ENCODE measurements at places on chromosomes 6 and 20.
A peak's percentile ranks its signal among the peaks of the same experiment; 100 is the strongest.

DNA sequence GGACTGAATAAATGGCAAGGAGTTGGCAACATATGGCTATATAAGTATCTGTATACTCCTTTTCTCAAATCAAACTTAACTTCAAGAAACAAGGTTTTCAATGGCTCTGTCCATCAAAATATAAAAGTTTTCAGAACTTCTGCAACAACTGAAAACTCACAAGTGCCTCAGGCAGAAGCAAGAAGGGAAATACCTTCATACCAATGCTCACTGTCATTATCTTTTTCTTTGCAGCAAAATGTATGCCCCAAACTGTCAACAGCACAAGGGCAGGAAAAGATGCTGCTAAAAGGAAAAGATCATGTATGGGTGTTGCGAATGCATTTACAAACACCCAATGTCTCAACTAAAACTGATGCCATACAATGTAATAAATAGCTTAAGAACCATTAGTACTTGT, 45.9 kb downstream of the PTPRK start:
- DNase-seq = no peak

- DNase-seq = no peak
Observed at GRCh38 chr20:62127799-62128198, 5.5 kb downstream of the LSM14B start.

GRCh38 chr6:114471450-114471849, 128.6 kb upstream of the HS3ST5 start:
- no peak for DNase-seq

GRCh38 chr20:16583474-16583873, 10.2 kb upstream of the KIF16B start:
- no peak for DNase-seq

DNA sequence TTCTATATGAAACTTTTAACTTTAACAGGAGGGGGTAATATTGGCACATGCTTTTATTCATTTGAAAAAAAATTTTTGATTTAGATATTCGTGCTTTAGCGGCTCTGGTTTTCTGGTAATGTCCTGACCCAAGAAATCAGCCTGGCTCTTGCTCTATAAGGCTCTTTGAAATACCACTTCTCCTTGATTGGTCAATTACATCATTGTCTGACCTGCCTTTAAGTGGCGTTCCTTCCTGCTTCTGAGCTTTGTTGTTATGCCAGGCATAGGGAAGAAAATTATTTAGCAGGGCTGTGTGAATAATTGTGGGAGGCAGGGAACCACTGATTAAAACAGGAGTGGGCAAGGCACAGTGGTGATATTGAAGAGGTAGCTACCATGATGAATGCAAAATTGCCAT, 3.9 kb downstream of the RNF144B start:
- no peak for DNase-seq

DNA sequence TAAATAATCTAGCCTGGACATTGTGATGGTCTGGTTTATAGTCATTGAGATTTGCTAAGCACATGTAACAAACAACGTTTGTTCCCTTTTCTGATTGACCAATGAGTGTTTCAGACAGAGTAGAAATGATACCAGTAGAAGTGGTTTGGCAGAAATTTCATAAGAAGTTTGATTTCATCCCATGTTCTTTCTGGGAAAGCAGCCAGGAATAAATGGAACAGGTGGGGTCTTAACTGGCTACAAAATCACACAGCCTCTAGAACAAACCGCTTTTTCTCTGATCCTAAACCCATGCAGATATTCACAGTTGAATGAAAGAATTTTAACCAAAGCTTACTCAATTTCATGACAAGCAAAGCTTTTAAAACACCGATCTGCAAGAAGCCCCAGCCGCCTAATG, 227.5 kb downstream of the UST start:
- DNase-seq = no peak

GRCh38 chr20:57779401-57780003, 69.7 kb upstream of the PMEPA1 start:
- no peak for DNase-seq

DNA sequence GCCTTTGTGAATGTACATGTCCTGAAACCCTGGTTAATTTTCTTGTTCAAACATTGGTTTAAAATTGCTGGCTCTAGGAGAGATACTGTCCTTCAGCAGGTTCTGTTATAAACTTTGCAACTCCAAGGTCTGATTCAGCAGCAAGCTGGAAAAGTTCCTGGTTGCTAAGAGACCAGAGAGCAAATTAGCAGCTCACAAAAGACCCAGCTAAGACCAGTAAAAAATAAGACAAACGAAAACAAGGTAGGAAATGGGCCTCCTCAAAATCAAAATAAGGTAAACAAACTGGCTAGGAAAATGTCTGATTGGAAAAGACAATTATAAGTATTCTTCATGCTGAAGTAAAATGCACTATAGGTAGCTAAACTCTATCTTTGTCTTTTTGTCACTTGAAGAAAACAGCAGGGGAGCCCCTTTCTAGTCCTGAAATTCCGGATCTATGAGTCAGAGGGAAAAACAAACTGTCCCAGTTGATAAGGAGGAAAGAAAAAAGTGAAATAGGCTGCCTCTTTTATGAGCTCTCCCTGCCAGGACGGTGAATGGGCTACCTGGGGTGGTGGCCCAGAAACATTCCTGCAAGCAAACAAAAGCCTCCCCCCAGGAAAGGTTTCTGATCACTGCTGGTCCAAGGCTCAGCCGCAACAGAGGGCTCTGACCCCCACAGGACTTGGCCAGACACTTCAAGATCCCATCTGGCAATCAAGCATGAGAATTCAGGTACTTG, 41.6 kb downstream of the UNC5CL start:
- peak; percentile 42 for DNase-seq

DNA sequence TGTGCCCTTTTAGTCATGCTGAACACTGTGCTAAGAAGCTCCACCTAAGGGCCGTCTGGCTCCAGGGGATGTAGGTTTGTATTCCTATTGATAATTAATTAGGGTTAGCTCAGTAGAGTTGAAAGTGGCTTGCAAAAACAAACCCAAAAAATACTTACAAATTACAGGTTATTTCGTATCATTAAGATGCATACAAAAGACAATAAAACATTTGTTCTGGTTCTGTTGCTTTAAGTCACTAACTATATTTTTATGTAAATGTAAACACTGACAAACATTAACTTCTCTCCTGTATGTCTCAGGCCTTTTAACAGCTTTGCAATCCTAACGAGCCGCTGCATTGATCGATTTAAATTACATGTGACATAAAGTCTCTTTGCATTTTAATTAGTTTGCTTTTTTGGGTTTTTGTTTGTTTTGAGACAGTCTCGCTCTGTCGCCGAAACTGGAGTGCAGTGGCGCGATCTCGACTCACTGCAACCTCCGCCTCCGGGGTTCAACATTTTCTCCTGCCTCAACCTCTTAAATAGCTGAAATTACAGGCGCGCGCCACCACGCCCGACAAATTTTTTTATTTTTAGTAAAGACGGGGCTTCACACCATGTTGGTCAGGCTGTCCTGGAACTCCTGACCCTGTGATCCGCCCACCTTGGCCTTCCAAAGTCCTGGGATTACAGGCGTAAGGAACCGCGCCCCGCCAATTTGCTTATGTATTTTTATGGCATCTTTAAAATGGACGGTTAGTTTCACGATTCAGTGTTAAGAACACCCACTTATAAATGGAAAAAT, 110.9 kb downstream of the HFE start:
- DNase-seq = no peak

DNA sequence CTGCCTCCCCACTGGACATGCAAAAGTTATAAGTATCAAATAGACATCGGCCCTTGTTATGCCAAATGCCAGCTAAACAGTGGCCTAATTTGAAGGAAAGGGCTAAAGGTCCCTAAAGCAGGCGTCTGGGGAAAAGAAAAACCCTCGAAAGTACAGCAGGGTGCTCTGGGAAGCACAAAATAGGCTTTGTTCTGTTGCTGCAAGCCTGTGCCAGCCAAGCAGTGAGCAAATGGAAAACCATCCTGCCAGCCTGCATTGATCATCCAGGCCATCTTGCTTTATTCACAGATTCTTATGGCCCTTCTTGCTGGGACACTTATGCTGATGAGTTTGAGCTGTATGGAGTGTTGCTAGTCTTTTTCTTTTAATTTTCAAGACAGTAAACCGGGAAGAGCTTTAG, 62.2 kb upstream of the PLEKHG1 start:
- no peak for DNase-seq

DNA sequence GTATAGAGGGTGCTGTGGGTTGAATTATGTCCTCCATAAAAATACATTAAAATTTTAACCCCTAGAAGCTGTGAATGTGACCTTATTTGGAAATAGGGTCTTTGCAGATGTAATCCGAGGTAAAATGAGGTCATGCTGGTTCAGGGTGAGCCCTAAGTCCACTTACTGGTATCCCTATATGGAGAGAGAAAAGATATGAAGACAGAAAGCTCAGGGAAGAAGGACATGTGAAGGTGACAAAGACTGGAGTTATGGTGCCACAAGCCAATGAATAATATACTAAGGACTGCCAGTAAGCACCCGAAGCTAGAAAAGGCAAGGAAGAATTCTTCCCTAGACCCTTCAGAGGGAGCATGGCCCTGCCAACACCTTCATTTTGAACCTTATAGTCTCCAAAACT, 50.2 kb downstream of the PLN start:
- no peak for DNase-seq

DNA sequence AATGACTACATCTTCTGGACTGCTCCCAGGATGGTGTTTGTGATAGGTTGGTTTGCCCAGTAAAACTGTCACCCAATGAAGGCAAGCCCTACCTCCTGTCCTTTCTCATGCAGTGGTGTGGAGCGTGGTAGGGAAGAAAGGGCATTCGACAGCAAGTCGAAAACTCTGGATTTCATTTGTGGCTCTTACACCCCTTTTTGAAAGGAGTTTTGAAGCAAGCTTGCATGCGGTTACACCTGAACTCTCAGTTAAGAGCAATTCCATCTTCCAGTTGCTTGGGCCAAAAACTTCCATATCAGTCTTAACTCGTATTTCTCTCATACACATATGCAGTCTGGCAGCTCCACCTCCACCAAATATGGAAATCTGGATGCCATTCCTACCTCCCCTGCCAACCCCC, 19.7 kb upstream of the SLC22A2 start:
- no peak for DNase-seq

- no peak for DNase-seq
Observed at GRCh38 chr6:138287144-138287955, 69.1 kb upstream of the PBOV1 start.

DNA sequence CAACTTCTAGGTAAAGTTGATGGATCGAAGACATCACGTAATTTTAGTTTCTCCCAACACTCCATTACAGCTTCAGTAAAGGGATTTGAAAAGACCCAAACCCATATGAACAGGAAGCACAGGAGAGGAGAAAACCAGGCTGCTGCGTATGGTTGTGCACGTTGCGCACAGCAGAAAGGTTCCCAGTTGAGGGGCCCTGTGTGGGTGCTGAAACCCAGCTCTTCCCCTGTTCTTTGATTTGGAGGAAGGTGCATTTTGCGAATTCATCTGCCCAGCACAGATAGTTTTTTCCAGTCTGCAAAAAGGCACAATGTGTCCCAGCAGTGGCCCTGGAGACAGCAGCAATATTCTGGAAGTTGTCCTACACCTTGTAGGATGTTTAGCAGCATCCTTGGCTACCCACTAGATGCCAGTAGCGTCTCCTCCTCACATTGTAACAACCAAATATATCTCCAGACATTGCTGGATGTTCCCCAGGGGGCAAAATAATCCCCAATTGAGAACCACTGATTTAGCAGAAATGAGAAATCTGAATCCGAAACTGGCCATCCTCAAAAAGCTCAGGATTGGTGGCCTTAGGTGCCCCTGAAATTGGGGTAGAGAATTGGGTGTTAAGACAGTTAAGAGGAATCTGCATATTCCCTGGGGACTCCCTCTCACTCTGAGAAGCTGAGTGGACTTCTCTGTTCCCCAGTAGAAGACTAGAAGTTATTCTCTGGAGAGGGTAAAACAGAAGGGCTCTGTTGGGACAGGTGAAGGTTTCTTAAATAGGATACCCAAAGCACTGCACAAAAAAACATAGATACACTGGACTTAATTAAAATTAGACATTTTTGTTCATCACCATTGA, 12.2 kb downstream of the SUN5 start:
- DNase-seq = no peak

GRCh38 chr6:102051720-102052119, 658.2 kb downstream of the GRIK2 start:
- DNase-seq = no peak

DNA sequence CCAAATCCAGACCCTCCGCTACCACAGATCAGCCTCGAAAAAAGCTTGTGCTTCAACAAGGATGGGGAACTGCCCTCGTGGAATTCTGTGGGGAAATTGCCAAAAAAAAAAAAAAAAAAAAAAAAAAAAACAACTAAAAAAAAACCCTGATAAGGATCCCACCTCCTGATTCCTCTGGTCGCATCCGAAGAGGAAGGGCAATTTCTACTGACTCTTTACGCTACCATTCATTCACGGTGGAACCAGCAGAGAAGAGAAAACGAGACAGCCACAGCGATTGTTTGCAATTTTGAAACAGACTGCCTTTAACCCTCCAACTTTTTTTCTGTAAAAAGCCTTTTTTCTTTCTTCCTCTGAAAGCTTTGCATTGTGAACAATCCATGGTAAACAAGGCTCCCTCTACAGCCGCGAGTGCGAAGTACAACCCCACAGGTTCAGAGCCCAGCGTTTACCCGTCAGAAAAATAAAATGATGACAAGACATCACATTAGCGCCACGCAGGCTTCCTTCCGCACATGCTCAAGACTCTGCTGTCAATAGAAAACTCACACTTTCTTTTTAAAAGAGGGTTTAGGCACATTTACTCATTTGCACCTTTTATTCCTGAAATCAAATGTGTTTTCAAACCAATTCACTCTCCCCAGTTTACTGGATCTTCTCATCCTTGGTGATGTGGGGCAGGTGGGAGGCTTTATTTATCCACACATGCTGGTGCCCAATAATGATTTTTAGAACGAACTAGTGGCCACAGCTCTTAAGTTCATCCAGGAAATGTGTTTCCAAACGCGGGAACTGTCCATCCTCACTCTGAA, 100.0 kb downstream of the NOL4L start:
- DNase-seq = peak; percentile 80

DNA sequence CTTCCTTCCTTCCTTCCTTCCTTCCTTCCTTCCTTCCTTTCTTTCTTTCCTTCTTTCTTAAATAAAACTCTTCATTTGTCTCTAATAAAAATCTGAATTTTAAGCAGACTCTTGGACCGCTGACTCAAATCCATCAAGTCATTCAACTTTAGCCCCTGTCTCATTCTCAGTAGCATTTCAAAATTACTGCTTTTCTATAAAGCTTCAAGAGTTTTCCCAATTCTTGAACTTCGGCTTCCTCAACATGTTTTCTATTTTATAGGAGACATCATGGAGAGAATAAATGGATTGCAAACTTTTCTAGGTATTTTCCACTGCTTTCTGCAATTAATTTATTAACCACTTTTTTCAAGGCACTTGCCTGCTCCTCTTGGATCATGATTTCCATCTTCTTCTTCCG, 497.1 kb upstream of the GJE1 start:
- no peak for DNase-seq
